ENCODE measurements at places on chromosomes 4 and X.
A peak's percentile ranks its signal among the peaks of the same experiment; 100 is the strongest.

DNA sequence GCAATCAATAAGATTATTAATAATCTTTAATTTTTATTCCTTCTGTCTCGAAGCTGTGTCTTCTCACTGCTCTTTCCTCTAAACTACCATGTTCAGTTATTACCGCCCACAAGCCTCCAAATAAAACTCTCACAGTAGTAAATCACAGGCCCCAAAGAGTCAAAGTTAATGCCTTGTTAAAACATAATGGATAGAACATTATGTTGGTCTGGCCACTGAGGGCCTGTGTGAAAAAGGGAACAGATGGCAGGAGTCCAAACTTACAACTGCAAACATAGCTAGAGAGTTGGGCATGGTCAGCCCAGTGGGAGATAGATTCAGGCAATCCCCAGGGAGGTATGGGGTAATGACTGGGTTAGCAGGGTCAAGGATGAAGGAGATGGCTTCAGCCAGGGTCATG is 84.6 kb upstream of the TNIP3 start:
- DNase-seq: no peak

DNA sequence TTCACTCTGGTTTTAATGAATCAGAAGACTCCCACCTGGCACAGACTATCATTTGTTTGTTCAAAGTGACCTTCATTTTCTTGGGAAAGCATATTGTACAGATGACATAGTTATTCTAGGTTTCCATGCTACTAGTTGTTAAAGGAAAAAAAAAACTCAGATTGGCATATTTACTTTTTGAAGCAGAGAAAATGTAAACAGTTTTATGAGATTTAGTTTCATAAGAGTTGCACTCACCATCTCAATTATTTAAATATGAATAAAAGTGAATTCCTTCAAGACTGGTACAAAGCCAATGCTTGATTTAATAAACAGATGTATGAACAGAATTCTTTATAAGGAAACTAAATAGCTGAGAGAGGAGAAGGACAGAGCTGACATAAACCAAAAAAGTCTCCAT is 280.3 kb upstream of the UGT8 start:
- DNase-seq: no peak

DNA sequence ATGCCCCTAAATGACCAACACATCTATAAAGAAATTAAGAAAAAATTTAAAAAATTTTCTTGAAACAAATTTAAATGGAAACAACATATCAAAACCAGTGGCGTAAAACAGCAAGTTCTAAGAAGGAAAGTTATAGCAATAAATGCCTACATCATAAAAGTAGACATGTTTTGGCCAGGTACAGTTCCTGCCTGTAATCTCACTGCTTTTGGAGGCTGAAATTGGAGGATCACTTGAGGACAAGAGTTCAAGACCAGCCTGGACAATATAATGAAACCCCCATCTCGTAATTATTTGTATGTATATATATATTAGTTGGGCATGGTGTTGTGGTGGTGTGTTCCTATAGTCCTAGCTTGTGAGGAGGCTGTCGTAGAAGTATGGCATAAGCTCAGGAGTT is 672.4 kb upstream of the GRID2 start:
- DNase-seq: no peak

DNA sequence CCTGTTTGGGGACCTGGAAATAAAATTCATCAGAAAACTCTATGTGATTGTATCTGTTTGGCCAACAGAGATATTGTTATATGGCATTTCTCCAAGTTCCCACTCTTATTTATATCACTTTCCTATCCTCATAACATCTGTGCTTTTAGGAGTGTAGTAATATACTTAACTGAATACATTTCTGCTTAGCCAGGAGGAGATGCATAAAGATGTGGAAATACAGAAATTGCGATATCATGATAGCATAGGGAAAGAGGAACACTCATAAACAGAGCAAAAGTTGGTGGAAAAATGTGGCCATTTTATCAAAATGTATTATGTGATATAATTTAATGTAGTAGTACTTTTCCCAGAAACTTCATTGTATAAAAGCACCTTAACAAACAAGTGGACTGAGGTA is 46.1 kb upstream of the TSPAN7 start:
- no peak for DNase-seq

- no peak for DNase-seq
Measured at GRCh38 chrX:111123606-111124179, 27.7 kb downstream of the PAK3 start.

DNA sequence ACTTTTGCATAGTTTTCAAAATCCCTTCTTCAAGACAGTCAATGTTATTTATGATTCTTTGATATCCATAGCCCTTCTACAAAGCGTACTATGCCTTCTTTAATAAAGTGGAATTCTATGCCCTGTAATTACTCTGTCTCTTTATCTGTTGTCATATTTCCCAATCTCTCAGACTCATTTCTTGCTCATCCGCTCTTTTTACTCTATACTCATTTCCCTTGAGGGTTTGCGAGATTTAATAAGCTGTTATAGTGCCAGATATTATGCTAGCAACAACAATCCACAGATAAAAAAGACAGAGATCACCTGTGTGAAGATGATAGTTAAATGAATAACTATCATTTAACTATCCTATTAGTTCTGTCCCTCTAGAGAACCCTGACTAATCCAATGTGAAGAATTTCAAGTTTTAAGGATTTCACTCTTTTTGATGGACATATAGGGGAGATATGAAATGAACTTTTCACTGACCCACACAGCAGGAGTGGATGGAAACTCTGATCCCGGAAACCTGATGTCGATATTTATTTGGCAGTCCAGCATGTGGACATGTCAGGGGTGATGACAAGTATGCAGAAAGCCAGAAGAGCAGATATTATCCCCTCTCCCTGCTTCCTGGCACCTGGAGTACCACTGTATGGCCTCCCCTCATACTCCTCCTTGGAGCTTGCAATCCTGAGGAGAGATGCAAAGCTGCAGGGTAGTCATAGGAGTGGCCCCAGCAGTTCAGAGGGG is 49.7 kb downstream of the TMEM156 start:
- no peak for DNase-seq

DNA sequence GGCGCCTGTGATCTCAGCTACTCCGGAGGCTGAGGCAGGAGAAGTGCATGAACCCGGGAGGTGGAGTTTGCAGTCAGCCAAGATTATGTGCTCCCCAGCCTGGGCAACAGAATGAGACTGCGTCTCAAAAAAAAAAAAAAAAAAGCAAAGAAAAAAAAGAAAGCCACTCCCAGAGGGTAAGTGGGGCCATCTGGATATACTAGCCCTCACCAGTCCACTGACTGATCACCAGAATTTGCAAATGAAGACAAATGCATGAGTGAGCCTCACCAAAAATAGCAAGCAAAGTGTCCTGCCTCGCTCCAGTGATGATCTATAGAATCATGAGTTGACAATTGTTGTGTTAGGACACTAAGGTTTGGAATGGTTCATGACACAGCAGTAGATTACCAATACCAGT is 47.6 kb downstream of the ZFP42 start:
- no peak for DNase-seq

DNA sequence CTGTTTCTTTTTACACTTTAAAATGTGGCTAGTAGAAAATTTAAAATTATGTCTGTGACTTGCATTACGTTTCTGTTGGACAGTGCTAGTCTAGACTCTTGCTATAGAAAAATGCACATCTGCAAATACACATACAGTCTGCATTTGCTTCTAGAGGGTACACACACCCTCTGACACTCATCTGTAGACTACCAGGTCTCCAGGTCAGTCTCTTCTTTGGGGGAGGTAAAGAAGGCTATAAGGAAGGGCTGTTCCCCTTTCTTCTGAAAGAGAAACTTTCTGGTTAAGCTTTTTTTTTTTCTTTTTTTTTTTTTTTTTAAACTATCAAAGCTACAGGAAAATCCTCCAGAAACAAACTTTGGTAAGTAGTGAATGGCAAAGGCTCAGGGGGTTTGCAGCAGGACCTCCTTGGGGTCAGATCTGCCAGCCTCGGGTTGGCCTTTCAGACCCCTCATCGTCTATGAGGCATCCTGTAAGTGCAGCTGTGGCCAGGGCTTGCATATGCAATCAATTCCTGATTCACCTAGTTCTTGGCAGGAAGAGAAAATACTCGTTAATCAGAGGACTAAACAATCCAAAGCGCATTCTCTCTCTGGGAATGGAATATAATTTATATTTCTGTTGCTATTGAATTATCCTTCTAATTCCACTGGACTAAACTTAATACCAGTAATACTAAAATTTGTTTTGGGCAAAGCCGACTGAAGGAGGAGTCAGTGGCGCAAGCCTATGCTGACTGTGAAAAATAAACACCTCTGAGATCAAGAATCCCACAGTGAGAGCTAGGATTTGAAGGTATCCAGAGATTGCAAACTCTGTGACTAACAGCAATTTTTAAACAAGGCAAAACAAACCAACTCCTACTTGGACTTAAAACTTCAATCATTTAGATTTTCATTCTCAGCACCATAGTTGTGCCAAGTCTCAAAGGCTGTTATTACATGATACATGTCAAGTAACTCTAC is 109.3 kb upstream of the TBC1D9 start:
- no peak for DNase-seq

- DNase-seq: no peak
Measured at GRCh38 chr4:86481440-86481839, 112.7 kb upstream of the PTPN13 start.

- no peak for DNase-seq
Measured at GRCh38 chr4:54727346-54727745, 69.6 kb downstream of the KIT start.

- no peak for DNase-seq
Measured at GRCh38 chrX:21658746-21659145, 616 bp upstream of the KLHL34 start.

DNA sequence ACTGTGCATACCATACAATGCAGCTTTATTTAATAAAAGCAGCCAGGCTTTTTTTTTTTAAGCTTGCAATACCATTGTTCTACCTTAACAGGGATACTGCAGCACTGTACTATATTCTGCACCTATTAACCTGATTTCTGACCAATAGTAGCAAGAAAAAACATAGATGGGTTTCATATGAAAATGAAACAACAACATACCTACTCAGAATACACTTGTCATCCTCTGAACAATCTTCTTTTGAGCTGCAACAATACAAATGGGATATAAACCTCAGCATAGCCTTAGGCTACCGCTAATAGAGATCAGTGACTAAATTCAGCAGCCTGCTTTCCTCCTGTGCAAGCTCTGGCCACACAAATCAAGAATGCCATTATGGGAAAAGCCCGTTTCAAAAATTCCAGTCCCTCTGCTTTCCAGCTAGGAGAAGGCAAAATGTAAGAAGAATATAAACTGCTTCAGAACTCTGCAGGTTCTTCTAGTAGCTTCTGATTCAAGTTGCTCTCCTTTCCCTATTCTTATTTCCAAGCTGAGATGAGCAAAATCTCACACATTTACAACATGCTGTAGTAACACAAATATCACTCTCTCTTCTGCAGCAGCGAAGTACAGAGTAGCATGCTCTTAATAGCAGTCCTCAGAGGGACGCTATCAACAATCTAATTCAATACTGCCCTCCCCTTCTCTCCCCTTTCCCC is 143.4 kb downstream of the KLHL13 start:
- no peak for DNase-seq

DNA sequence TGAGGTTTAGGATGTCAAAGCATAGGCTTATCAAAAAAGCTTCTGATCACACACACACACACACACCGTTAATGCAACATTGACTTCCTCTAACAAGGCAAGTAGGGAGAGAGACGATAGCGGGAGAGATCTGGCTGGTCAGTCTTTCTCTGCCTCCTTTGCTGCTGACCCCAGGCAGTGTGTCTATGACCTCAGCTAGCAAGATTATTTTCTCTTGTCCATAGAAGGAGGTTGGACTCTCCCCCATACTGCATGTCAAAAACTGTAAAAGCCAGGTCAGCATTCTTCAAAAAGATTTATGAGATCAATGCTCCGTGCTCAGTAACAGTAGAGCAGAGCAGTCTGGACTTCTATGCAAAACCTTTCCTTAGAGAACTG is 63.5 kb upstream of the PGM2 start:
- no peak for DNase-seq

DNA sequence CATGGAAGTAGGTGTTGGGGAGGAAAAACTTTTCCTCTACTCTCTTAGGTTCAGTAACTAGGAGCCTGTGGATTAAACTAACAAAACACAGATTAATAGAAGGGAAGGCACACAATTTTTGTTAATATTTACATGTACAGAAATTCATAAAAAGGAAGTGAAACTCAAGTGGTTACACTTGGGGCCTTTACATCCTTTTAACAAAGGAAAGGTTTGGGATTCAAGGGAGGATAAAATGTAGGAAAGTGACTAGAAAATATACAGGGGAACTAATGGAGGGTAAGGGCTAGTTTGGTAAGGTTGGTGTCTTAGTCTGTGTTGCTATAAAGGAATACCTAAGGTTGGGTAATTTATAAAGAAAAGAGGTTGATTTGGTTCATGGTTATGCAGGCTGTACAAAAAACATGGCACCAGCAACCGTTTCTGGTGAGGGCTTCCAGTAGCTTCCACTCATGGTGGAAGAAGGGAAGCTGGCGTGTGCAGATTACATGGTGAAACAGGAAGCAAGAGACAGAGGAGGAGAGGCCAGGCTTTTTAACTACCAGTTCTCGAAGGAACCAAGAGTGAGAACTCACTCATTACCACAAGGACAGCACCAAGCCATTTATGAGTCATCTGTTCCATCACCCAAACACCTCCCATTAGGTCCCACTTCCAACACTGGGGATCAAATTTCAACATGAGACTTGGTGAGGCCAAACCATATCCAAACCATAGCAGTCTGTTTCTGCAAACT is 124.4 kb downstream of the CHRDL1 start:
- DNase-seq: no peak

GRCh38 chr4:143337600-143338287 is 1.1 kb downstream of the GAB1 start:
- DNase-seq: peak; percentile 55

DNA sequence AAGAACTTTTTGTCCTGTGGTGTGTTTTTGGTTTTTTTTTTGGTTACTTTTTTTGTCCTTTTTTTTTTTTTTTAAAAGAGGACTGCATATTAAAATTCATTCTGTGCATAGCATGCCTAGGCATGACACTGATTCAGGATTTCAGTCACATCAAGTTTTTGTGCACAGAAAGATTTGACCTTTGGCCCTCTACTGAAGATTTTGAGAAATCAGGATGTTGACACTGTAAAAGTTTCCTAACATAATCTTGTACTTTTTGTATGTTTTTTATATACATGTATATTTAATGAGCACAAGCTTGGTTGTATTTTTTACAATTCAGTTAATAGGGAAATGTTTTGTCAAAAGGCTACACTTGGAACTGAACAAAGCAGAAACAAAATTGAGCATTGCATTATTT is 100.0 kb upstream of the DDX3X start:
- no peak for DNase-seq

- no peak for DNase-seq
Measured at GRCh38 chr4:17920681-17921080, 100.9 kb downstream of the LCORL start.

DNA sequence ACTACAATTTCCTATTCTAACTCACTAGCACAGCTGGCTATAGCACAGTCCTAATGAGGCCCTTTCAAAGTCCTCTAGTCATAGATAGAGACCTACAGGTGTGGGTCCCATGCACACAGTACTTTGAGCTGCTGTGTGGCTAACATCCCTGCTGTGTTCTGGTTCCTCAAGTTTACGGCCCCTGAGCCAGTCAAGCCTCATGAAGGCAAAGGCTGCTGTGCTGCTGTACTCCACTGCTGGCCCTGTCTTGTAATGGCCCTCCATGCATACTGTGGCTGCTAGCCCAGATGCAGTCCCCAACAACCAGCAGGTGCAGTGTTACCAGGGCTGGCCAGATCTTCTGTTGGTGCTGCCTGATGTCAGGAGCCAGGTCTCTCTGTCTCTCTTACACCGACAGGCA is 23.4 kb upstream of the ENPEP start:
- DNase-seq: no peak
